ENCODE measurements at places on chromosomes 4 and X.

GRCh38 chr4:155572106-155572703 lies 94.4 kb upstream of the GUCY1A1 start:
- no peak for DNase-seq

DNA sequence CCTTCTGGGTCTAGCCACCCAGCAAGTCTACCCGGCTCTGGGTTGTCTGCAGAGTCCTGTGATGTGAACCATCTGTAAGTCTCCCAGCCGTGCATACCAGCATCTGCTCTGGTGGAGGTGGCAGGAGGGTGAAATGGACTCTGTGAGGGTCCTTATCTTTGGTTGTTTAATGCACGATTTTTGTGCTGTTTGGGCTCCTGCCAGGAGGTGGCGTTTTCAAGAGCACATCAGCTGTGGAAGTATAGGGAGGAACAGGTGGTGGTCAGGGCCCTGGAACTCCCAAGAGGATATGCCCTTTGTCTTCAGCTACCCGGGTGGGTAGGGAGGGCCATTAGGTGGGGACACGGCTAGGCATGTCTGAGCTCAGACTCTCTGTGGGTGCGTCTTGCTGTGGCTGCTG lies 66.5 kb upstream of the ZFP42 start:
- DNase-seq: peak; percentile 14

DNA sequence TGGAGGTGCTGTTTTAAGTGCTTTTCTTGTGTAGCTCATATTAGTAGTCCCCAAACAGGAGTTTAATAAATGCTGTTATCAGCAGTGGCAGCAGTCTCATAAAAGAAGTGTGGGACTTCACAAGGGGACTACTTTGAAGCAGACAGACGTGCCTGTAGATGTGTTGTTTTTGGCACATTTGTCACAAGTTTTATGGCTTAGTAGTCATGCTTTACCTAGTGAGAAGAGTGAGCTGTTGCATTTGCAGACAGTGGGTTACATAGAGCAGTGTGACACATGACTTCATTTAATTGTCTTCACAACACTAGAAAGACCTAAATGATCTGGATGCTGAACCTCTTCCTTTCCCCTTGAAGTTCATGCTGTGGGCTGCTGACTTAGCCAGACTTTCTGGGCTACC lies 149.5 kb upstream of the MBNL3 start:
- no peak for DNase-seq

- DNase-seq: peak; percentile 49
Observed at GRCh38 chrX:41333744-41334362, at the start of gene DDX3X. Gene DDX3X (plus strand): TSS chrX:41334162. CDS start chrX:41334253, 91 bp downstream.

GRCh38 chrX:64437218-64437617 lies 42.0 kb upstream of the MTMR8 start:
- DNase-seq: no peak

- DNase-seq: no peak
Observed at GRCh38 chr4:169658975-169659715, 38.8 kb downstream of the CLCN3 start.

DNA sequence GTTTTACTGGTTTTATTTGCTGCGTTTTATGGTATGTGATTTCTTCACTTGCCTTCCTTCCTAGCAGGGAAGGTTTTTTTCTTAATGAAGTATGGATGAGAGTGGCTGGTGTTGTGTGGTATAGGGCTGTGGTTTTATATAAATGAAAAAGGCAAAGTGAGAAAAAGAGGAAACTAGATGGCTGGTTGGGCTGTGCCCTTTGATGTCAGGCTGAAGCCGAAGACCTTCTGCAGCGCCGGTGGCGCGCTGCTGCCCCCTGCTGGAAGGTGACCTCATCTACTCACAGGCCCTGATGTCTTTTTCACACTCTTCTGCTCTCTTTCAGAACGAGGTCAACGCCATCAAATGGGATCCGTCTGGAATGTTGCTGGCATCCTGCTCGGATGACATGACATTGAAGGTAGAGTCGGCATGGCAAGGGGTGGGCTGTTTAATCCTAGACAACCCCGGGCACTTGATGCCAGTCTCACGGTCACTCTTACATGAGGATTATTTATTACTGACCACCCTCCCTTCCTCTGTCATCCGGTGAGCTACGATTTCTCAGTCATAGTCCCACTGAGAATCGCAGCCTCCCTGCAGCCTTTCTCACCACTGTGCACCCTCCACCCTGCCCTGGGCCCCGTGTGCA lies 56.6 kb downstream of the GPR143 start:
- peak; percentile 74 for DNase-seq

GRCh38 chrX:103774070-103774642 lies 2.5 kb upstream of the PLP1 start:
- DNase-seq: no peak

DNA sequence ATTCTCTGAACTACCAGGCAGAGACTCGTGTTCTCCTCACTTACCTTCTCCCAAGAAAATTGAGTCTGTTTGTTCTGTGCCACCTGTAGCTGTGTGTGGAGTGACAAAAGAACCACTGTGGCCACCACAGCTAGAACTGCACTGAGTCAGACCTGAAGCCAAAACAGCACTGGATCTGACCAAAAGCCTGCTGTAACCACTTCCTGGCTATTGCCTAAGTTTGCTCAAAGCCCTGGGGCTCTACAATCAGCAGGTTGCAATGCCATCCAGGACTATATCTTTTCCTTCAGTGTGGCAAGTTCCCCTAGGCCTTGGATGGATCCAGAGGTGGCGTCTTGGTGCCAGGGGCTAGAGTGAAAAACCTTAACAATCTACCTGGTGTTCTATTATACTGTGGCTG lies 449.1 kb downstream of the FAM133A start:
- no peak for DNase-seq

GRCh38 chr4:75432683-75433082 lies 81.5 kb downstream of the RCHY1 start:
- DNase-seq: peak; percentile 53

DNA sequence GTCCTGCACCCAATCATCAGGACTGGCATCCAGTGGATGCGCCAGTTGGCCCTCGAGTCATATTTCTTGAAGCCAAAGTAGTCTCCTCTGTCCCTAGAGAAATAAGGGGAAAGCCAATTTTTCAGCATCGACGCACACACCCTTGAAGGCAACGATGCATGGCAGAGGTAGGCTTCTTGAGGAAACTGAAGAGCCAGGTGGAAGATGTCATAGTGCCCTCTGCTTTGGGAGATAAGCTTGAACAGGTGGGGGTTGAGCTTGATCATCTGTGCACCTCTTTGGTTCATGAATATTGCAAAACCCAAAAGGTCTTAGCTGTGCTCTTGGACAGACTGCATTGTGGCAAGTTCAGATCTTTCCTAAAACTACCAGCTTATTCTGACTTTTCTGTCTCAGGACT lies 34.6 kb upstream of the WDR1 start:
- DNase-seq: no peak

DNA sequence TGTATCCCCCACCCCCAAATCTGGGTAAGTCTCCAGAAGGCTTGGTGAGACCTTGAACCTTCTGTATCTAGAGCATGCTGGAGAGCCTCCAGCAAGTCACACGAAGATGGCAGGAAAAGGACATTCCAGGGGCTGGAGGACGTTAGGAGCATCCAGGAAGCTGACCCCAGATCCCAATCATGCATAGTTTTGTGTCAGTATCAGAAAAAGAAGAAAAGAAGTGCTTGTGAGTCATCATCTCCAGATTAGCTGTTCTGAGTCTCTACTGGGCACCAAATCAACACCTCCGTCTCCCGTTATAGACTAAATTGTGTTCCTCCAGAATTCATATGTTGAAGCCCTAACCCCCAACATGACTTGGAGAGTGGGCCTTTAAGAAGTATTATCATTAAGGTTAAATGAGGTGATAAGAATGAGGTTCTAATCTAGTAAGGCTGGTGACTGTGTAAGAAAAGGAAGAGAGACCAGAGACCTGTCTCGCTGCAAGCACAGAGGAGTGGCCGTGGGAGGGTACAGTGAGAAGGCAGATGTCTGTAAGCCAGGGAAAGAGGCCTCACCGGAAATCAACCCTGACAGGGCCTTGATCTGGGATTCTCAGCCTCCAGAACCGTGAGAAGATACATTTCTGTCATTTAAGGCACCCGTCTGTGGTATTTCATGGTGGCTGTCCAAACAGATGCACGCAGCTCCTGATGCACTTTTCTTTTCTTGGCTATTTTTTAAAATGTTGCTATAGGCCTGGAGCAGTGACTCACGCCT lies 38.1 kb upstream of the CLDN24 start:
- DNase-seq: no peak

DNA sequence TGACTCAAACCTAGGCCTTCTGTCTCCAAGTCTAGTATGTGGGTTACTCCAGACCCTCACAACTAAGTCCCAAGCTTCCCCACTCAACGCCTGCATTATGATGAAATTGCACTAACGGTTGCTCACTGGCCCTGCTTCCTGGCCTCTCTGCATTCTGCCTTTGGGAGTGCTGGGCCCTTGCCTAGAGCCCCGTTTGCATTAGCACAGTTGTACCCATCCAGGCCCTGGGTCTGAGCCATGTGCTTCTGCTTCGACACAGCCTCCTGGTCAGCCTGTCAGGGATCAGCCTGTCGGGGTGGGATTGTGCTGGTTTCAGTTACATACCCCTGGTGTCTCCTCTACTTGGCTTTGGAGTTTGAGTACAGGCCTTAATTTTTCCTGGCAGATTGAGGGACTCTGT lies 58.4 kb downstream of the DCUN1D4 start:
- DNase-seq: no peak

- DNase-seq: no peak
Observed at GRCh38 chrX:3527811-3528210, 181.4 kb upstream of the MXRA5 start.

DNA sequence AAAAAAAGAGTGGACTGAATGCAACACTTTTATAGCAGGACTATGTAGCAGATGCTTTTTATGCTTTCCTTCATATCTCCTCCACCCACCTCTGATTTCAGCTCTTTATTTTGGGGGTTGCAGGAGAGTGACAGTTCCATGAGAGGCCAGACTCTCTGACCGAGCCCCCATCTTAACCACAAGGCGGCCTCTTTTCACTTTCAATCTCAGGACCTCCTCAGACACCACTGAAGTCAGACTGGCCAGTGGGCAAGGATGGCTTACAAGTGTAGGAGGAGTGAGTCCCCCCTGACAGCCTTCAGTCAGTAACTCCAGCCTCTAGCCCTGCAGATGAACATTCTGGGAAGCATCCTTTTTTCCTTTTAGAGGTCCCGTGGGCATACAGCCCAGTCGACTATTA lies 140.8 kb downstream of the FRAS1 start:
- DNase-seq: no peak

DNA sequence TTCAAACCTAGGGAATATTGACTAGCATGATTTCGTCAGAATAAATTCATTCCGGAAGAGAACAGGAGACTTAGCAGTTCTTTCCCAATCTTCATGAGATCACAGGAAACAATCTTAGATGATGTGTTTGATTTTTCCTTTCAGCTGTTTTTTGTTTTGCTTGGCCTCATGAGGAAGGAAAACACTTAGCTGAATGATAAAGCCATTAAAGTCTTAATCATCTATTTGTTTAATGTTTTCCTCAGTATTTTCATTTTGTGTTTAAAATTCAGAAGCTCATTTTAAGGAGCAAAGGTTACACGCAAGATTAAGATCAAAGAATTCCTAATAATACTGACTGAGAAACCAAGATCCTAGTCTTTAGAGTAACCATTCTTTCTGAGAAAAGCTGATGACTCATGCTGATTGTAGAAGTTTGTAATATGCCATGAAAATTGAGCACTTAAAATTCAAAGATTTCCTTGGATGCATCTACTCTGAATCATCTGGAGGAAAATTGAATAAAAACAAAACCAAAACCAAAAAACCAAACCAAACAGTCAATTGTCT lies 15.4 kb upstream of the TBC1D19 start:
- no peak for DNase-seq

DNA sequence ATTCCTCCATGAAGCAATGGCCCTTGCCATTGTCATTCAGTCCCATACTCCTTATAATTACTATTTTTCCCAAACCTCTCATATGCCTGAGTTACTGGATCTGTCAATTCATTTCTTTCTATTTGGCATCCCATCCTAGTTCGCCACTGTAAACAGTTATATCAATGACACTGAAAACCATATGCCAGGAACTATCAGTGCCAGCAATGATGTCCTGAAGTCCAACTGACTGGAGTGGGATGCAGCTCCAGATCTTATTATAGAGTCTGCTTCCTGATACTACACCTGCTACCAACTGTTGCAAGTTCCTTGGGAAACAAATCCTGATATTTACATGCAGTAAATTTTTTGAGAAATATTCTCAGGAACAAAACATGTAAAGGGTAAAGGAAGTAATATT lies 27.0 kb upstream of the BANK1 start:
- no peak for DNase-seq

DNA sequence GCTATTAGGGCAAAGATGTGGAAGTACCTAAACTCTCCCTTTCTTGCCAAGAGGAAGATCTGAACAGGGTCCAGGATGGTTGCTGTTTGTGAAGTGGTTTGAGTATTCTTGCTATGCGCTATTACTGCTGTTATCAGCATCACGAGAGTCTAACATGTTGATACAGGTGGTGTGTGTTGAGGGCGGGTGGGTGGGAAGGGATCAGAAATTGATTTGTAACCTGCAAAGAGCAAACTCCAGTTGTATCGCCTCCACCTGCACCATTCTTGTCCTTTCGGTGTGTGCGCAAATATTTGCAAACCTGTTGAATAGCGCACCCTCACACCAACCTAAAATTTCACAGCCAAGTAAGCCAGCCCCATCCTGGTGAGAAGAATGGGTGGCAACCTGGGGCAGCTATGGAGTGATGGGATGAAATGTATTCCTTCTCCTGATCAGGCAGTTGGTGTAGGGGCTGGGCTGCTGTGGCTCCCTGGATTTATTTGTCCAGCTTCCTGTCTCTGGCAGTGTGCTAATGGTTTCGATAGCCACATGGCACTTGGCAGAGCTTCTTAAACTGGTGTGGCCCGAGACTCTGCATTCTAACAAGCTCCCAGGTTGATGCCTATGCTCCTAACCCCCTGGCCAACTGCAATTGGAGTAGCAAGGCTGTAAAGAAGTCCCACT lies 102.6 kb upstream of the SCML1 start:
- DNase-seq: no peak

DNA sequence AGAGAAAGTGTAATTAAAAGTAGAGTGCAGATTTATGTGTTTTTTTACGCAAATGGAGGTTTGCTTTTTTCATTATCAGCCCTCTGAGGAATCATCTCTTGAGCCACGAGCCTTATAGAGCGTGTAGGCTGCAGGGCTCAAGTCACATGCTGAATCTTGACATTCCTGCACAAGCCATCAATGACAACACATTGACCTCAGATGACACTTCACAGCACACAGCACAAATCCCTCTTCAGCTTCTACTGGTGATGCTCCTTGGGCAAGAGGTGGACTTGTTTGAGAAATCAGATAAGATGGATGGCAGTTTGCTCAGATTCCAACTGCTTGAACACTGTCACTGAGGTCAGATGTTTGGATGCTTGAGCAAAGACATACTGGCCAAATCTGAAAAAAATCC lies 250.6 kb downstream of the SNCA start:
- DNase-seq: no peak

- no peak for DNase-seq
Observed at GRCh38 chr4:17055788-17056187, 157.3 kb upstream of the LDB2 start.

GRCh38 chr4:9989918-9990635 lies 31.2 kb downstream of the SLC2A9 start:
- no peak for DNase-seq
